ENCODE measurements at places on chromosomes 16 and 17.

GRCh38 chr16:78789561-78789960 lies 690.1 kb downstream of the WWOX start:
- no peak for DNase-seq

GRCh38 chr17:61452301-61453290 lies at the start of gene TBX4:
Gene TBX4 (plus strand): TSS chr17:61452422. CDS start chr17:61456491, 4,069 bp downstream.
- no peak for DNase-seq

DNA sequence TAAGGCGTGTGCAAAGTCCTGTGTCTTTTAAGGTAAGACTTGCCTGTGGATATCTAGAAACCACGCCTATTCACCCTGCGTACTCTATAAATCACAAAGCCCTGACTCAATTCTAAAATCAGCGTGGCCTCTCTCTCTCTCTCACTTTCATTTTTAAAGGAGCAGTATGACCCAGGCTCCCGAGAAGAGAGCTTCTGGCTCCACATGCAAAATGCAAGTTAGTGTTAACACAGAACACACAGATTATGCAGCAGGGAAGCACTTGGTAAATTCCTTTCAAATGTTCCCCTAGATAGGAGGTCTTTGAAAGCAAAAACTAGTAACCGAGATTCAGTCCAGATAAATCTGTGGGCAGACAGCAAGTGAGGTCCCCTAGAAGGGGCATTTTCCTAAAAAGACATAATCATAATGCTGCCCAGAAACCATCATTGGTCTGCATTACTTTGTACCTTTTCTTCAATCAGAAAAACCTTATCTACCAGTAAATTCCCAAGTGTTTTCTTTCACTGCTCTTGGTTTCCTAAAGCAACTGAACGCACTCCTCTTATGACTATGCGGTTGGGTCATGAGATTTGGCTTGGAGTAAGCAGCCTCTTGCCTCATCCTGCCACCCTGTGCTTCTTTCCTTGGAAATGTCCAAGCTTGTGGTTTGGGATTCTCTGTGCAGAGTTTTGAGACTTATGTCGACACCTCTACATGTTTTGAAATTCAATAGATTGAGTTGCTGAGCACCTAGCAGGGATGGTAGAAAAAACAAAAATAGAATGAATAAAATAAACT lies 31.7 kb upstream of the KCNJ2 start:
- no peak for DNase-seq

- no peak for DNase-seq
Measured at GRCh38 chr16:88634141-88634993, 4.0 kb upstream of the IL17C start.

DNA sequence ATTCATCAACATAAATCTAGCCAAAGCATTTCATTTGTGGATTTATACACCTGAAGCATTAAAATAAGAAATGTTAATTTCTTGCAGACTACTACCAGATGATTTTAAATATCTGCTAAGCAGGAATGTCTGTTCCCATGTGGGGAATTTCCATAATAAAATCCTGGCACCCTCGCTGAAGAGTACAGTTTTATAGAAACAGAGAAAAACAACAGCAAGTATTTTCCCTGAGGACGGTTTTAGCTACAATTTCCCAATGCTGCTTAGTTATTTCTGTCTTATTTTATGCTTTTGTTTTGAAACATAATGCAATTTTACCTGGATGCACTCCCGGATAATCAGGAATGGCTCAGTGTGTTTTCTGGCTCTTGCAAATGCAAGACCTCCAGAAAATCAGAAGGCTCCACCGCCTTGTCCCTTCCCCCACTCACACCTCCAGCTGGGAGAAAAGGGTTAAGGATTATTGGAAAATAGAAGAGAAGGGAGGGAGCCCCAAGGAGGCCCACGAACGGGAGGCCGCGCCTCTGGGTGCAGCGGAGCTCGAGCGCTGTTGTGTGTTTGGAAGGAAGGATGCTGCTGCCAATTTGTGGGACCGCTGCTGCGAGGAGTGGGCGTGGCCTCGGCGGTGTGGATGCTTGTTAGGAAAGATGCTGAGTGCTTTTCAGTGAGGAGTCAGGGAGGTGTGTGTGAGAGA lies at the start of gene CNTNAP4:
Gene CNTNAP4, plus strand, starts transcription at position 657 of the 694 bp plus-strand sequence. CDS start 262 bp downstream, outside the sequence.
- DNase-seq, result no peak

- no peak for DNase-seq
Measured at GRCh38 chr17:70865993-70866804, 696.9 kb downstream of the KCNJ2 start.

GRCh38 chr17:17062866-17063265 lies 20.6 kb downstream of the MPRIP start:
- DNase-seq, result no peak

DNA sequence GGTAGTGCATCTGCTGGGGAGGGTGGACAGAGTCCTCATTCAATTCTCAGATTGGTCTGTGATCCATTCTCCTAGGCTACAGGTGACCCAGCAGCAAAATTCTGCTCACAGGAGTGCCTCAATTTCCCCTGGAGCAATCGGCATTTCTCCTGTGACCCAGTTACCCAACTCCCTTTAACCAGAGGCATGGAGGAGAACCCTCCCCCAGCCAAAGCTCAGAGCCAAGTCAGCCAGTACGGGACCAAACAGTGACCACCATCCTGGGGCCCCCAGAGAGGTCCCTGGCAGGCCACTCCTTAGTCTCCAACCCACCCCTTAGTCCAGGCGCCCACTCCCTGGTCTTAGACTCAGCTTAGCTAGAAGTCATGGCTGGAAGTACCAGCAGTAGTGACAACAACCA lies 75.6 kb downstream of the DYNLRB2 start:
- no peak for DNase-seq

DNA sequence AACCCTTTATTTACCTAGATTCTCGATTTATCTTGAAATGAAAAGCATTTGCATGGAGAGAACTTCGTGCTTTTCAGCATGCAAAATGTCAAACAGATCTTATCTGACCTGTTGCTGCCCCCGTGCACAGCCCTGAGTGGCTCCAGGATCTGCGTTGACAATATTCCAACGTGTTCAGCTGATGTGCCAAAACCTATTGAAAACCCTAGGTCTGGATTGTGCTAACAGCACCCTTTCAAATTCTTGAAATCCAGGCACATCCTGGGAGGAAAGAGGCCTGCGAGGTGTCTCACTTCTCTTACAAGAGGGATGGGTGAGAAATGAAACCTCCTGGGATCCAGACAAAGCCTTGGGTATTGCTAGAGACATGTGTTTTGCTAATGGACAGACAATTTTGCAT lies 231.8 kb downstream of the MAP2K4 start:
- no peak for DNase-seq

DNA sequence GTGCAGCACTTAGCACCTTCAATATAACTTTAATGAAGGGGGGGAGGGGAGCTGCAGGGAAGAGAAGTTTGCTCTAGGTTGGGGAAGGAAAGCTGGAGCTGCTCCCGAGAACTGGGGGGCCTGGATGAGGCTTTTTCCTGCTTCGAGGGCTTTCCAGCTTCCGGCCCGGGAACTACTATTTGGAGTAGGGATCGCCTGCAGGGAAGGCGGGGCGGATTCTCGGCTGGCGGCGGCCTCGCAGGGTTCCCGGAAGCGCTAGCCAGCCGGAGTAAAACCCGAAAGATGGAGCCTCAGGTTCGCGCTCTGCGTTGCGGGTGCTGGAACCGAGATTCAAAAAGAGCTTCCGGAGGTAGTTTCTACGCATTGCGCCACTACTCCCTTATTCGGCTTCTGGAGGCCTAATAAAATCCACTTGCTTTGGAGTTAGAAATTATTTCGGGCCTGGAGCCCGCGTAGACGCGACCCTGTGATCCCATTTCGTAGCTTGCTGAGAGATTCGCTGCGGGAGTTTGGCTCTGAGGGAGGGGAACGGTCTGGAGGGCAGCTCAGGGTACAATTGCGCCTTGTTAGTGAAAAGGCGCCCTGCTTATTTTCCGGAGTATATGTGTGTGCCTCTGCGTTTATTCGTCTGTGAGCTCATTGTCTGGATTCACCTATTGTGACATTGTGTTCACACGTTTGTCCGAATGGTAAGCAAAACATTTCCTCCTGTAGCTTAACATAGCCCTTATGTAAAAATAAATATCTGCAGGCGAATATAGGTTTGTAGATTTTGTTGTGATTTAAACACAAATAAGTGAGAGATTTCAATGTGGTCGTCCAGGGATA lies 652 bp downstream of the PRAC2 start:
- no peak for DNase-seq

DNA sequence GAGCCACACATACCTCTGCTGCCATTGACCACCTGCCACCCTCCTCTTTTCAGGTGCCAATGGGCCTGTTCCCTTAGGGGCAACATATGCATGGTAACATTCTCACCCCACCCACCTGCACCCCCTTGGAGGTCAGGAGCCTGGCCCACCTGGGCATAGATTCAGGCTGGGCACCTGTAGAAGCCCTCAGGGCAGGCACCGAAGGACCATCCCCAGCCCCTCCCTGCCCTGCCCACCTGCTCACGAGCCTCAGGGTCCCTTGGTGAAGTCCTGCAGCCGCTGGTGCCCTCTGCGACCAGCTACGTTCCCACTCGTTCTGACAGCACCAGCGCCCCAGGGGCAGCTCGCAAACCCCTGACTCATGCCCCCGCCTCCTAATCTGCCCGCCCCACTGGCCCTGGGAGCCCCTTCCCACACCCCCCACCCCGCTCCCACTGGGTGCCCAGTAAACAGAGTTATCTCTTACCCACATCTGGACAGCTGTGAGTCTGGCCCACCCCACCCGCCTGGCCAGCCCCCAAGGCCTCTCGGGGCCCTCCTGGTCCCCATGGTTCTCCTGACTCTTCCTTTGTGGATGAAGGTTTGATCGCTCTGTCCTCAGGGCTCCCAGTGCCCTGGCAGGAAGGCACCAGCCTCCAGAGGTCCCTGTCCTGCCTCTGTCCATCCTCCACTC lies at the start of gene SLC4A1:
Gene SLC4A1, minus strand, starts transcription at position 318 of the 673 bp plus-strand sequence. CDS start 5,269 bp downstream, outside the sequence.
- no peak for DNase-seq

DNA sequence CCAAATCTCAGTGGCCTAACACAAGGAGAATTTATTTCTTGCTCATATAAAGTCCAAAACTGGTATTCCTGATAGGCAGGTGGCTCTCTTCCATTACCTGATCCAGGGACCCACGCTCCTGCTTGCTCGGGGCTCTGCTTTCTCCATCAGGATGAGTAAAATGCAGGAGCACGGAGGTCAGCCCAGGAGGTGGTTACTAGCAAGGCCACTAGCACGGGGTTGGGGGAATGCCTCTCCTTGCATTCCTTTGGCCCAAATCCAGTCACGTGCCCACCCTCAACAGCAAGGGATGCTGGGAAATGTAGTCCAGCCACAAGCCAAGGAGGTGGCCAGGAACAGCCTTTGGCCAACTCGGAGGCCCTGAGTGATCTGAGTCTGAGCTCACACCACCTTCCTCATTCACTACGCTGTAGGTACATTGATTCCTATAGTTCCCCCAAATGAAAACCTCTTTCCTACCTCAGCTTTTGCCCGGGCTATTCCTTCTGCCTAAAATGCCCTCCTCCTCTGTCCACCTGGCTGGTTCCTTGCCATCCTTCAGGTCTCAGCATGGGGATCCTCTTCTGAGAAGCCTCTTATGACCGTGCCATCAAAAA lies 38.3 kb upstream of the HAPSTR1 start:
- DNase-seq, result peak; percentile 8

- no peak for DNase-seq
Measured at GRCh38 chr16:27458258-27458657, 56.3 kb downstream of the IL21R start.

GRCh38 chr16:48231727-48232492 lies 12.2 kb upstream of the LONP2 start:
- no peak for DNase-seq

DNA sequence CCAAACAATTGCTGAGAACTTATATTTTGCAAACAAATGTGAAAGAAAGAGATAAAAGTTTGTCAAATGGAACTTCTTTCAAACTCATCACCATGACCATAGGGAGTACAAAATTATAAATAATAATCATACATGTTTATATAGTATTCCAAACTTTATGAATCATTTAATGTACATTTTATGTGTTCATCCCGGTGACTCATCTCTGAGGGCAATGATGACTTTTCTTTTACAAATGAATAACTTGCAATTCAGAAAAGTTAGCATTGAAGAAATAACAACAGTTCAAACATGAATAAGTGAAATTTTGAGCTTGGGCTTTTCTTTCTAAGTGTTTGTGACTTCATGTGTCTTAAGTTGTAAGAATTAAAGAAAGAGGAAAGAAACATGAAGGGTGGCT lies 66.3 kb upstream of the CDH8 start:
- DNase-seq, result no peak

- DNase-seq, result peak; percentile 19
Measured at GRCh38 chr16:89325861-89326471, 108.5 kb downstream of the ZNF778 start.

- DNase-seq, result peak; percentile 7
Measured at GRCh38 chr16:4918781-4919251, 18.1 kb downstream of the PPL start.

DNA sequence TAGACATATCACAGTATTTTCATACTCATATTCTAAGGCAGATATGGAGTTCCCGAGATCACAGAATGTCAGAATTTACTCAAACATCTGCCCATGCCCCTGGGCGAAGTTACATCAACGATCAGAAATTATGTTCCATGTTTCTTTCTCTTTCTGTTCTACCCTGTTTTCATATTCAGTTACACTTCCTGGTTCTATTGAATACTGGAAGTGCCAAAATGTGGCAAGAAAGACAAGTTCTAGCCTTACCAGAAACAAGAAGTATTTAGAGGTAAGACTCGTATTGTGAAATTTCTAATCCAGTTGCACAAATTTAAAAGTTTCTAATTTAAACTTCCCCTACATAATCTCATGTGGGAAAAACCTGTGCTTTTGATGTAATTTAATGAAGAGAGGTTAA lies 36.1 kb downstream of the KCNJ2 start:
- no peak for DNase-seq

- DNase-seq, result no peak
Measured at GRCh38 chr16:19289811-19290485, 4.4 kb downstream of the CLEC19A start.

DNA sequence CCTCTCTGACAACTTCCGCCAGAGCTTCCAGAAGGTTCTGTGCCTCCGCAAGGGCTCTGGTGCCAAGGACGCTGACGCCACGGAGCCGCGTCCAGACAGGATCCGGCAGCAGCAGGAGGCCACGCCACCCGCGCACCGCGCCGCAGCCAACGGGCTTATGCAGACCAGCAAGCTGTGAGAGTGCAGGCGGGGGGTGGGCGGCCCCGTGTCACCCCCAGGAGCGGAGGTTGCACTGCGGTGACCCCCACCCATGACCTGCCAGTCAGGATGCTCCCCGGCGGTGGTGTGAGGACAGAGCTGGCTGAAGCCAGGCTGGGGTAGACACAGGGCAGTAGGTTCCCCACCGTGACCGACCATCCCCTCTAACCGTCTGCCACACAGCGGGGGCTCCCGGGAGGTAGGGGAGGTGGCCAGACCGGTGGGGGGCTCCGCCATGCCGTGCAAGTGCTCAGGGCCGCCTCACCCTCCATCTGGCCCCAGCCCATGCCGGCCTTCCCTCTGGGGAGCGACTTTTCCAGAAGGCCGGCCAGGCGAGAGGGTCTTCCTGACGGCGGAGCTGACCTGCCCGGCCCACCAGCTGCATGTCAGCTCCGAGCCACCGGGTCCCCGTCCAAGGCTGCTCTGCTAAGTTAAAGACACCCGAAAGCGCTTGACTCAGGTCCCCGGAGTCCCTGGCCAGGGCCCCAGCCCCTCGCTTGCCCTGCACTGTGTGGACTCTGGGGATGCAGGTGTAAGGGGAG lies 7.4 kb downstream of the SSTR5 start:
- no peak for DNase-seq
